ENCODE measurements at places on chromosomes 1 and 21. TPM values are rescaled to one million over a fixed set of nuclear protein-coding genes. Genes with fewer than 3 reads are reported as not detected.

The PYGO2 gene
- 23.8 TPM for total RNA-seq

DNA sequence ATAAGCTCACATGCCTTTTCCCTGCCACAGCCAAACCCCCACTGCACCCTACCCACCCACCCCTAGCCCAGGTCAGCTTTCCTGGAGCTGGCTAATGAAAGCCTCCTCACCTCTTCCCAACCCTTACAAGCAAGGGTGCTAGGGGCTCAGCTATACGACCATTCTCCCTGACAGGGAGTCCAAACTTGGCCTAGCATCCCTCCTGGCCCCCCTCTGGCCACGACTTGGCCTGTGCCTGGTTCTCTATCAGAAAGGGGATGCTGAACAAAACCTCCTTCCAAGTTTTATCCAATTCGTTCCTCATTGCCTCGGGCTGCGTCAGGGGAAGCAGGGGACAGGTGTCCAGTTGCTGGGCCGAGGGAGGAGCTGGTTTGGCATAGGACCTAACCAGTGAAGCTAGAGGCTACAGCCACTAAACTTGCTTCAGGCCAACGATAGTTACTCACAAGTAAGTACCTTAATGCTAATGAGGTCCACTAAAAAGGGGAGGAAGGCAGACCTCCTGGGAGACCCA is 8.6 kb downstream of the TMEM81 start:
- H3K4me3 ChIP-seq, result no peak overlapping the region
- no peaks in the 10 kb centered on the region for H3K4me1 ChIP-seq
- no peaks in the 10 kb centered on the region for H3K36me3 ChIP-seq
- no peak overlapping the region for H3K27ac ChIP-seq
- H3K27me3 ChIP-seq, result no peaks in the 10 kb centered on the region
- no peak for DNase-seq

- peaks cover 6% of the 10 kb centered on the region for H3K27me3 ChIP-seq
- H3K27ac ChIP-seq, result no peak overlapping the region
- no peaks in the 10 kb centered on the region for H3K36me3 ChIP-seq
- no peak for DNase-seq
- no peaks in the 10 kb centered on the region for H3K4me1 ChIP-seq
These were observed 198.4 kb upstream of the PTGFR start for GRCh38 chr1:78292361-78292760.

DNA sequence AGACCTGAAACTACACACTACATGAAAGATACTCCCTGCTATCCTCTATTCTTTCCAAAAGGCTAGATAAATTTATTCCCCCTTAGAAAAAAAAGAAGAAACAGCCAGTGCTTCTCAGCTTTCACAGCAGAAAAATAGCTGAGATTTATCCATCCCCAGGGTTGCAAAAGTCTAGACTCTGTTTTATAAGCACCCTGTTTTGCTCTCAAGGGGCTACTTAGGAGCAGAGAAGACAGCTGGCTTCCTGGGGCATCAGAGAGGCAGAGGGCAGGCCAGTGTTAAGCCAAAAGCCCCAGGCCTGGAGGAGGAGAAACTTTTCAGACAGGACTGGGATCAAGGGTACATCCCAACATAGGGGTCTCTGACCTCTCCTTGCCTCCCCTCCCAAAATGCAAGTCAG is 3.9 kb downstream of the LAMB3 start:
- H3K27ac ChIP-seq, result no peak overlapping the region
- H3K4me3 ChIP-seq, result no peak overlapping the region
- DNase-seq, result no peak

- no peak for DNase-seq
- no peak overlapping the region for H3K4me3 ChIP-seq
- H3K27me3 ChIP-seq, result no peaks in the 10 kb centered on the region
- no peak overlapping the region for H3K27ac ChIP-seq
These were observed 104.4 kb downstream of the PCBP3 start for GRCh38 chr21:45747802-45748445.

DNA sequence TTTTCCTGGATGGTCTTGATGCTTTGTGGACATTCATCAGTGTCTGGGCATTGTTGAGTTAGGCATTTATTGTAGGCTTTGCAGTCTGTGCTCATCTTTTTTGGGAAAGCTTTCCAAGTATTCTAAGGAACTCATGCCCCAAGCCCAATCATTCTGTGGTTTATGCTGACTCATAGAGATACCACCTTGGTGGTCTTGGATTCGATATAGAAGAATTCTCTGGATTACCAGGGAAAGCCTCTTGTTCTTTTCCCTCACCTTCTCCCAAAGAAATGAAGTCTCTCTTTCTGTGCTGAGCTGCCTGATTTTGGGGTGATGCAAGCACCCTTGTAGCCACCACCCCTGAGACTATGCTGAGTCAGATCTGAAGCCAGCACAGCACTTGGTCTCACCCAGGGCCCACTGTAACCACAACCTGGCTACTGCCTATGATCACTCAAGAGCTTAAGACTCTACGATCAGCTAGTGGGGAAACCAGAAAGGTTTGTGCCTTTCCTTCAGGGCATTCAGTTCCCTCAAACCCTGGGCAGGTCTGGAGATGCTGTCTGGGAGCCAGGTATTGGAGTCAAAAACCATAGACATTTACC is 422.6 kb downstream of the NUF2 start:
- no peaks in the 10 kb centered on the region for H3K36me3 ChIP-seq
- H3K27me3 ChIP-seq, result no peaks in the 10 kb centered on the region
- DNase-seq, result no peak
- no peaks in the 10 kb centered on the region for H3K4me1 ChIP-seq
- H3K27ac ChIP-seq, result no peak overlapping the region

DNA sequence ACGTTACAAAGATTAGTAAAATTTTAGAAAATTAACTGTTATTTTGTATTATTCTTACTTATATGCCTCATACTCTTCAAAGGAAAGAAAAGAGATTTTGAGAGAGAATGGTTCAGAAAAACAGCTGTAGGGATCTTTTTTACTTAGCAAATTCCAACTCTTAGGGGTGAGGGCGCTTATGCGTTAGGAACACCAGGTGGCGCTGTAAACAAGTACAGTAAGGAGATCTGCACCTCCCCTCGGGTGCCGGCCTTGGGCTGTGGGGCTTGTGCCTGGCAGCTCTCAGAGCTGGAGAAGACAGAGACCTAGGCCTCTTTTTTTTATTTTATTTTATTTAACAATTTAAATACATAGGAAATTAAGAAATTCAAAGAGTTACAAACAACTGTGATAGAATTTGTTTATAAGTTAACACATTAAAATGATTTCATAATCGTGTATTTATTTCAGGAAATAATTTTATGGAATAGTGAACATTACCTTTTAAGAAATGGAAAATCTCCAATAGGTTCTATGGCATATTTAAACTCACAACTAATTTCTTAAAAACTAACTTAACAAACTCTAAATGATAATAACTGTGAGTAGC is 32.6 kb downstream of the UTP25 start:
- H3K4me3 ChIP-seq, result no peak overlapping the region
- no peaks in the 10 kb centered on the region for H3K36me3 ChIP-seq
- peaks cover 9% of the 10 kb centered on the region for H3K27me3 ChIP-seq
- no peaks in the 10 kb centered on the region for H3K4me1 ChIP-seq

GRCh38 chr1:203287109-203287893 is 18.0 kb upstream of the BTG2 start:
- H3K27me3 ChIP-seq, result no peaks in the 10 kb centered on the region
- peaks cover 23% of the 10 kb centered on the region for H3K4me1 ChIP-seq
- DNase-seq, result peak; percentile 71
- no peak overlapping the region for H3K4me3 ChIP-seq
- peak overlapping the region; percentile 24 for H3K27ac ChIP-seq

- H3K36me3 ChIP-seq, result no peaks in the 10 kb centered on the region
- H3K27ac ChIP-seq, result no peak overlapping the region
- no peak overlapping the region for H3K4me3 ChIP-seq
- H3K27me3 ChIP-seq, result no peaks in the 10 kb centered on the region
- H3K4me1 ChIP-seq, result no peaks in the 10 kb centered on the region
These were observed 13.4 kb downstream of the IBA57 start for GRCh38 chr1:228178737-228179684.

DNA sequence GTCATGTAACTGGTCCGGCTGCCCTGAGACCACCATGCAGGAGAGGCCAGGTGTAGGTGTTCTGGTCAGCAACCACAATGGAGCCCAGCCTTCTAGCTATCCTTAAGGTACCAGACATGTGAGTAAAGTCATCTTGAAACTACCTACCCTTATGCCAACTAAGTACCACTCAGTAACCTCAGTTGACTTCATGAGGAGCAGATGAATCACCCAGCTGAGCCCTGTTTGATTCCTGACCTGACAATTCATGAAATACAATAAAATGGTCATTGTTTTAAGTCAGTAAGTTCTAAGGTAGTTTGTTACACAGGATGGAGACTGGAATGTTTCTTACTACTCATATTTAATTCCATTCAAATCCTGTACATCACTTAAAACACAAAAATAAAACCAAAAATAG is 113.1 kb upstream of the LMO4 start:
- no peaks in the 10 kb centered on the region for H3K4me1 ChIP-seq
- no peak for DNase-seq
- H3K27me3 ChIP-seq, result peaks cover 20% of the 10 kb centered on the region

DNA sequence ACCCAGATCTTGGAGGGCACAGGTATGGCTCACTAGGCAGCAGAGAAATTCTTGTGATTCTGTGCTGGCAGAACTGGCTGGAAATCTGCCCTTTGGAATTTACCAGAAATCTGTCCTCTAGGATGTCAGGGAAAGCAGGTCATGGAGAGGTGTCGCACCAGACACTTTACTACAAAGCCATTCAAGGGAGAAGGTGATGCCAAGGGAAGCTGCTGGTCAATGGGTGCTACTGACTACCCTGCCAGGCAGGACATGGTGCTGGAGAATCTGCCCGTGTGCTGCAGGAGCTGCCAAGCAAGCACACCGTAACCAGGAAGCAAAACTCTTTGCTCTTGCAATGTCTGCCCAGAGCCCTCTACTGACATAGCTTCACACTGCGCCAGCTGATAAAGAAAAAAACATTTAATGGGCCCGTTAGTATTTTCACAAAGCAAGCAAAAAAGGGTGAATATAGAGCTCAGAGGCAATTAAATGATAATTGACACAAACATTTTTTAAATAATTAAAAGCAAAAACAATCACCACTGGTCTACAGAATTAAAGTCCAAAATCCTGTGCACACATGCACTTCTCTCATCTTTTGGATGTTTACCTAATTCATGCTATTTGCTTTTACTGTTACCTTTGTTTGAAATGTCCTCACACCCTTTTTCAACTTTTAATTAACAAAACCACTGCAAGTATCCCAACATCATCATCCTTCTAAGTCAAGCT is 7.2 kb upstream of the FBXO28 start:
- no peak overlapping the region for H3K27ac ChIP-seq
- H3K36me3 ChIP-seq, result no peaks in the 10 kb centered on the region
- no peaks in the 10 kb centered on the region for H3K4me1 ChIP-seq
- no peak overlapping the region for H3K4me3 ChIP-seq

DNA sequence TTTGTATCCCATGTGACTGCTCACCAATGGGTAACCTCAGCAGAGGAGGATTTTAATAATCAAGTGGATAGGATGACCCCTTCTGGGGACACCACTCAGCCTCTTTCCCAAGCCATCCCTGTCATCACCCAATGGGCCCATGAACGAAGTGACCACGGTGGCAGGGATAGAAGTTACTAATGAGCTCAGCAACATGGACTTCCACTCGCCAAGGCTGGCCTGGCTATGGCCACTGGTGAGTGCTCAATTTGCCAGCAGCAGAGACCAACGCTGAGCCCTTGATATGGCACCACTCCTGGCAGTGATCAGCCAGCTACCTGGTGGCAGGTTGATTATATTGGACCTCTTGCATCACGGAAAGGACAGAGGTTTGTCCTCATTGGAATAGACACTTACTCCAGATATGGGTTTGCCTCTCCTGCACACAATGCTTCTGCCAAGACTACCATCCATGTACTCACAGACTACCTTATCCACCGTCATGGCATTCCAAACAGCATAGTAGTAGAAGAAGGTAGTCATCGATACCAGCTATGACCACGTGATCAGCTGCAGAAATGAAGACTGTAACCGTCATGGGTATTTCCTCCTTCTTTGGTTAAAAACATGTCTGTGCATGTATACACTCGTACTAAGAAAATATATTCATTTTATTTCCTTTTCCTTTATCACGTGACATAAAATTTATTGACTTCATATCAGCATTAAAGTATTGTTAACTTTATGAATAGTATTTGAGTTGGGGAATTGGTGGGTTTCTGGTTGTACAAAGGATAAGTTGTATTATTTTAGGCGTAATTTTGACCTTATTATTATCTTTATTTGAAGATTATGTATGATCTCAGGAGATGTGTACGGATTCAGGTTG is 562.6 kb downstream of the PTPRU start:
- no peak overlapping the region for H3K4me3 ChIP-seq
- H3K27me3 ChIP-seq, result no peaks in the 10 kb centered on the region
- H3K4me1 ChIP-seq, result no peaks in the 10 kb centered on the region
- no peak overlapping the region for H3K27ac ChIP-seq

The PRR9 gene
- not detected for total RNA-seq

DNA sequence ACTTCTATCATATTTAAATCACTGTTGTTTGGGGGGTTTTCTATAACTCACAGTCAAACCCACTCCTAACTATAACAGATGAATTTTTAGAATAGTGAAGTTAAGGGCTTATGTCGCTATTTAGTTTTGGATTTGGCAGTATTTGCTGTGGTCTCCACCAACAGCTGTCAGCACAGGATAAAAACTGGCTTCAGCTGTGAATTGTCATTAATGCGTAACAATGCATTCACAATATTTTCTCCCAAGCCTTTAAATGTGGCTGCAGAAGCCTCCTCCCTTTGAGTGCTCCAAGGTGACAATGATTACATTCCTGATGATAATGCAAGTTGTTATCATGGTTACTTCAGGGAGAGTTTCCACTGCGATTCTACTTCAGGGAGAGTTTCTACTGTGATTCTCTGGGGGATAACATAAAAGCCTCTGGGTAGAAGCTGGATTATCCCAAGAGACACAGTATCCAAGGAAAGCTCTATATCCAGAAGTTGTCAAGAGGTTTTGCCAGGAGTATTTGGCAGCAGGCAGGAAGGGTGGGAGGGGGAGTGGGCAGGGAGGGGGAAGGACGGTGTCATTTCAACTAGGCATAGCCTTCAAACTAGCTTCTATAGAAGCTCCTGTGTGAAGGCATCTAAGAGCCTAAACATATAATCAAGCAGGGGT is 14.9 kb upstream of the SMIM12 start:
- H3K4me3 ChIP-seq, result no peak overlapping the region
- H3K4me1 ChIP-seq, result peaks cover 2% of the 10 kb centered on the region
- H3K27ac ChIP-seq, result no peak overlapping the region
- DNase-seq, result no peak
- H3K27me3 ChIP-seq, result peaks cover 18% of the 10 kb centered on the region

The ACOT11 gene
- 6.0 TPM for total RNA-seq

DNA sequence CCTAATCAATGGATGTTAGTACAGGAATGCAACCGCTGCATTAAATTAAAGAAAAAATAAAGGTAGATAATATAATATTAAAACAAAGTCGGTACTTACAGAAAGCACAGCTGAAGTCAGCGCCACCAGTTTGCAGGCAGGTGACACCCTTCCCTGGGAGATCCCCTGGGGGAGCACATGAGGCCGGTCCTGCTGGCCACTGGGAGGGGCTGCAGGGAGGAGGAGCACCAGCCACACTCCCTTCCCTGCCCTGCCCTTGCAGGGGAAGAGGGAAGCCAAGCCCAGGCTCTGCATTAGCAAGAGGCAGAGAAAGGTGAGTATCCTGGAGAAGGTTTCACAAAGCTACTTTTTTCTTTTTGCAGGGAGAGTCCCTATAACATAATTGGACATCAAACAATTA is 507.0 kb downstream of the AJAP1 start:
- H3K4me1 ChIP-seq, result no peaks in the 10 kb centered on the region
- peak; percentile 78 for DNase-seq
- no peak overlapping the region for H3K27ac ChIP-seq
- H3K27me3 ChIP-seq, result no peaks in the 10 kb centered on the region
- H3K4me3 ChIP-seq, result no peak overlapping the region
